Stimulated activated naive CD4-positive, alpha-beta T cell (primary cell): ENCODE measurements at places on chromosomes 1 and 21.

DNA sequence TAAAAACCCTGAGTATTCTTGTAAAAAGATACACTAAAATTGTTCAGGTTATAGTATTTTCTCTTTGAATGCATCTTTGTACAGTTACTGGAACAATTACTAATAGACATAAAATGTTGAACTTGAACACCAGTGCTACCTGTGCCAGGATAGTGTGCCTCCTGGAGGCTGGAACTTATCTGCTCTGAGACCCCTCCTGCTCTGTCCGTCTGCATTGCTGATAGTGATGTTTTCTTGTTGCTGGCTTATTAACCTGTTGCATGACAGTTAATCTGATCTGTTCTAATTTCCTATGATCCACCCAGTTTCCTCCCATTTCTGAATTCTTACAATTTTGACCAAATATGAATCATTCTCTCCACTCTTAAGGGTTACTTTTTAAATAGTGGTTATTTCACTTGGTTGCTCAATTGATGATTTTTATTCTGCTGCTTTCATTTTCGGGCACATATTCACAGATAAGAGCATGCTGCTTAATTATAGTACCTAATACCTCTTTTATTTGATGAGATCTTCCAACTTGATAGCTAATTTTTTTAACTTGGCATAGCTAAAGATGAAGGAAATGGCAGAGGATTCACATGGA, 101.4 kb downstream of the CC2D1B start:
- no peak for DNase-seq

- DNase-seq, result no peak
Observed at GRCh38 chr1:78855258-78855657, 151.3 kb downstream of the ADGRL4 start.

DNA sequence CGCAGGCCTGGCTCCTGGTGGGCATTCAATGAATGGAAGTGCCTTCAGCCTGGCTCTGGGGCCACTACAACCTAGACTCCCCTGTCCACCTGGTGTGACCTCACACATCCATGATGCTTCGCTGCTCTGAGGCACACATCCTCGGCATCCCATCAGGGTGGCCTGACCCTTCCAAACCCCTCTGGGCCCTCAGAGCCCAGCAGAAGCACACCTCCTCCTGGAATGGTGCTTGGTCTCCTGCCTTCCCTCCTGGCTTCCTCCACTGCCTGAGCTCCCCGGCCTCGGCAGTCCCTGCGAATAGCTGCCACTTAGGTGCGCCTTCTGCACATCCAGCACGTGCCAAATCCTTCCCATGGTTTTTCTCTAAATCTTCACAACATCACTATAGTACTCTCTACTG, 133.8 kb downstream of the GLIS1 start:
- DNase-seq, result no peak

GRCh38 chr21:46023555-46023954, 42.0 kb downstream of the COL6A1 start:
- no peak for DNase-seq

- DNase-seq, result no peak
Observed at GRCh38 chr1:7221826-7222694, 436.8 kb downstream of the CAMTA1 start.
